ENCODE measurements at places on chromosomes 1 and 21.

DNA sequence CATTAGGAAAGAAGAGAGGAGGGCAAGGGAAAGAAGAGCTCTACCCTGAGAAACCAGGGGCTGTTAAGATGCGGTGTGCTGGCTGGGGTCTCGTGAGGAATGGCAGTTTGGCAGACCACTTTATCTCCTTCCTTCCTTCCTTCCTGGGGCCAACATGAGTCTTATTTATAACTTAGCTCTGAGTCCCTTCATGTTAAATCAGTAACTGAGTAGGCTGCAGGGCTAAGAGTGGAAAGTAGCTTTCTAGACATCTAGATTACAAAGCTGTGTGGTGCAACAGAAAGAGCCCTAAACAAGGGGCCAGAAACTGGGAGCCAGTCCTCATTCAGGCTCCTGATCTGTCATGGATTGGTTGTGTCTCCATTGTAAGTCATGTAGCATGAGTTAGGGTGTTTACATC lies 135.4 kb upstream of the DUSP10 start:
- no peak for DNase-seq

GRCh38 chr1:61318319-61319125 lies 236.2 kb downstream of the NFIA start:
- DNase-seq = no peak

GRCh38 chr21:39946199-39946598 lies 79.0 kb downstream of the PCP4 start:
- DNase-seq = no peak

GRCh38 chr1:81071072-81071858 lies 729.5 kb upstream of the ADGRL2 start:
- no peak for DNase-seq

DNA sequence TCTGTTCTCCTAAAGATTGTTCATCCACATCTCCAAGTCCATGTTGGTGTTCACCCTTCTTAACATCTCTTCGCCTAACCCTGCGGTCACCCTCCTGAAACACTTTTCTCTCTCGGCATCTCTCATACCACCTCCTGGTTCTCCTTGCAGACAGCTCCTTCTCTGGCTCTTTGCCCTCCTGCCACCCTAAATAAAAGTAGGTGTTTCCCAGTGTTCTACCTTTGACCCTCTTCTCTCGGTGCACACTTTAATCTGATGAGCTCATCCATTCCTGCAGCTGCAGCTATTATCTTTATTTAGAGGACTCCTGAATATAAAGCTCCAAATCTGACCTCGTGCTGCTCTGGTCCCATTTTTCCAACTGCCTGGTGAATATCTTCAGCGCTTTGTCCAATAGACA lies 126.9 kb downstream of the TMEM53 start:
- no peak for DNase-seq

GRCh38 chr1:172201572-172201971 lies 218.9 kb upstream of the C1orf105 start:
- DNase-seq = no peak

DNA sequence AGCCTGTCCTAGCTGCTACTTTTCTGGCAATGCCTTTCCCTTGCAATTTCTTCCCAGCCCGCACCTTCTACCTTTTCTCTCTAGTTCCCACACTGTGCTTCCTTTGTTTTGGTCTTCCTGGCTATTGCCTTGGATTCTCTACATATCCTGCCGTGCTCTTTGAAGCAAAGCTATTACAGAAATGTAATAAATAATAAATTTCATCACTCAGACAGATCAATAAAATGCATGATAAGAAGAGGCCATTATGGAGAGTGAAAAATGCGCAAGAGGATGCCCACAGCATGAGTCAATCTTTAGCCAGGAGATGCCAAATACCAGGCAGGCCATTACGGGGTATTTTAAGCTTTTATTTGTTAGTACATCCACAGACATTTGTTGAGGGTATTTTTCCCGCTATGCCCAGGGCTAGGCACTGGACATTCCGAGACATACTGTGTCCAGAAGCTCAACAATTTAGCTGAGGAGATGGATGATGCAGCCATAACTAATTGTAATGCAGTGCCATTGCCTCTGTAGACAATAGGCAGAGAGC lies 163.6 kb downstream of the ST6GALNAC3 start:
- DNase-seq = no peak

- no peak for DNase-seq
Measured at GRCh38 chr1:185271921-185272320, 45.1 kb downstream of the IVNS1ABP start.

DNA sequence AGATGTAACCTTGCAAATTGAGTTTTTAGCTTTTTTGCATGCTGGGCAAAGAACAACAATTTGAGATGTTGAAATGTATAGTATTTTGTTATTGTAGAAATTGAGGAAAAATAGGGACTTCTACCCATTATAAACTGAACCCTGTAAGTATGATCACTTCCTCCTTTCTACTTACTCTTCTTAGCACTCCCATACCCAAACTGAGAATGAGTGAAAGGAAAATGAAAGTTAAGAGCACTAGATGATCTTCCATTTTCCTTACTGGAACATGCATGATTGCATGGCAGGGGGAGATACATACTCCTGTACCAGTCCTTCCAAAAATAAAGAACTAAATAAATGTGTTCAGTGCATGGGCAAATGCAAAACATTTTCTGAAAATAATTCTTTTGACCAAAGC lies 107.4 kb upstream of the KIAA1614 start:
- no peak for DNase-seq

DNA sequence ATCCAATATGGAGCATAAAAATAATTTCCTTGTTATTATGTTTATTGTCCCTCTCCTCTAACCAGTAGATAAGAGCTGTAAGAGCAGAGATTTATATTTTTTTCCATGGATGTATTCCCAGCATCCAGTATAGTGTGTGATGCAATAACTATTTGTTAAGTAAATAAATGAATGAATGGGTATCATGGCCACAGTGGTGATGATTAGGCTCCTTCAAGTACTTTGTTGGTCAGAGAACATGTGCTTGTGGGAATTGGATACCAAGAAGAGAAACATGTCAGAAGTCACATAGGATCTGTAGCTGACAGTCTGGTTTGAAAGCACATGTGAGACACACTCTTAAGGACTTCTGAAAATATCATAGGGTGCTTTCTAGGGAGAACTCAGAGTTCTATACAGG lies 588.5 kb downstream of the AGBL4 start:
- DNase-seq = no peak

DNA sequence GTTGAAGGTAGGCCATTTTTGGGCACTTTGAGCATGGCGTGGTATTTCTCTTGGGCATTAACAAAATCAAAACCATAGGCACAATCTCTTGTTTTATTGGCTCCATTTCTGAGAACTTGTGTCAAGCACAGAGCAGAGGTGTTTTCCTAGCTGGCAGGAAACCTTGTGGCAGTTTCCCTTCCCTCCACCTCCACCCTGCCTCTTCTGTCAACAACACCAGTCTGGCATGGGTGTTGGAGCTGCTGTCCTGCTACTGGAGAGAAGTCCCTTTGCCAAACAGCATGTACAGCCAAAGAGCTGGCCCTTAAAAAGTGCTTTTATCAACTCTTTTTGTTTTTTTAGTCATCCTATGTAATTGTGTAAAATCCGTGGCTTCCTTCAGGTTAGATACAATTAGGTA lies 16.0 kb downstream of the ATP1A1 start:
- no peak for DNase-seq

- DNase-seq = no peak
Measured at GRCh38 chr1:36097693-36098585, 9.2 kb downstream of the ADPRS start.

DNA sequence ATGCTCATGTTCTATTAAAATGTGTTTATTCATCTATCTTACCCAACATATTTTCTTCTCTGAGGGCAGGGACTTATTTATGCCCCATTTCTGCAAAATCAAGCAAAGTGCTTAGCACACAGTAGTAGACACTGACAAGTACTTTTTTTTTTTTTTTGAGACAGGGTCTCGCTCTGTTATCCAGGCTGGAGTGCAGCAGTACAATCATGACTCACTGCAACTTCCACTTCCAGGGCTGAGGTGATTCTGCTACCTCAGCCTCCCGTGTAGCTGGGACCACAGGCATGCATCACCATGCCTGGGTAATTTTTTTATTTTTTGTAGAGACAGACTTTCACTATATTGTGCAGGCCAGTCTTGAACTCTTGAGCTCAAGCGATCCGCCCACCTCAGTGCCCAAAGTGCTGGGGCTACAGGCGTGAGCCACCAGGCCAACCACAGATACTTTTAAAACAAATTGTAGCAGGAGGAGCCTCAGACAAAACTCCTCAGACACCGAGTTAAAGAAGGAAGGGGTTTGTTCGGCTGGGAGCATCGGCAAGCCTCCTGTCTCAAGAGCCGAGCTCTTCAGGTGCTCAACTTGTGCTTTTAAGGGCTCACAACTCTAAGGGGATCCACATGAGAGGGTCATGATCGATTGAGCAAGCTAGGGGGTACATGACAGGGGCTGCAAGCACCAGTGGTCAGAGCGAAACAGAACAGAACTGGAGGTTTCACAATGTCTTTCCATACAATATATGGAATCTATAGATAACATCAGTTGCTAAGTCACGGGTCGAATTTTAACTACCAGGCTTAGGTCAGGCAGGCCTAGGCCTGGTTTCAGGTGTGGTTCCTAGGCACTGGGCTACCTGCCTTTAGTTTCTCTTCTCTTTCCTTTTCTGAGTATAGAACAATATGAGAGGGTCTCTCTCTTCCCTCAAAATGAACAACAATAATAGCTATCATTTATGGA lies 5.7 kb upstream of the TMEM167B start:
- DNase-seq = no peak

DNA sequence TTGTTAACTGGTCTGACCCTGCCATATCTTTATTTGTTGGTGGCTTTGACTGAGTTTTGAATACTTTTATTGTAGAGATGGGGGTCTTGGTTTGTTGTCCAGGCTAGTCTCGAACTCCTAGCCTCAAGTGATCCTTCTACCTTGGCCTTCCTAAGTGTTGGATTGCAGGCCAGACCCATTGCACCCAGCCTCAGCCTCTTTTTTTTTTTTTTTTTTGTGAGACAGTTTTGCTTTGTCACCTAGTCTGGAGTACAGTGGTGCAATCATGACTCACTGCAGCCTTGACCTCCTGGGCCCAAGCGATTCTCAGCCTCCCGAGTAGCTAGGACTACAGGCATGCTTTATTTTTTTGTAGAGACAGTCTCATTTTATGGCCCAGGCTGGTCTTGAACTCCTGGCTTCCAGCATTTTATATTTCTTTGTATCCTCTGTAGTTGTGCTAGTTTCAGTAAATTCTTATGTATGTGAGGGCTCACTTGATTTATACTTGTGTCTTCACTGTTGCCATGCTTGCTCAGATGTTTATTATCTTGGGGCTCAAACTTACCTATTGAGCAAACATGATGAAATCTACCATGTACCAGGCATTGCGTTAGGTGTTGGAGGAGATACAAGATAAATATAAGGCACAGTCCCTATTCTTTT lies 24.1 kb downstream of the THRAP3 start:
- DNase-seq = no peak

DNA sequence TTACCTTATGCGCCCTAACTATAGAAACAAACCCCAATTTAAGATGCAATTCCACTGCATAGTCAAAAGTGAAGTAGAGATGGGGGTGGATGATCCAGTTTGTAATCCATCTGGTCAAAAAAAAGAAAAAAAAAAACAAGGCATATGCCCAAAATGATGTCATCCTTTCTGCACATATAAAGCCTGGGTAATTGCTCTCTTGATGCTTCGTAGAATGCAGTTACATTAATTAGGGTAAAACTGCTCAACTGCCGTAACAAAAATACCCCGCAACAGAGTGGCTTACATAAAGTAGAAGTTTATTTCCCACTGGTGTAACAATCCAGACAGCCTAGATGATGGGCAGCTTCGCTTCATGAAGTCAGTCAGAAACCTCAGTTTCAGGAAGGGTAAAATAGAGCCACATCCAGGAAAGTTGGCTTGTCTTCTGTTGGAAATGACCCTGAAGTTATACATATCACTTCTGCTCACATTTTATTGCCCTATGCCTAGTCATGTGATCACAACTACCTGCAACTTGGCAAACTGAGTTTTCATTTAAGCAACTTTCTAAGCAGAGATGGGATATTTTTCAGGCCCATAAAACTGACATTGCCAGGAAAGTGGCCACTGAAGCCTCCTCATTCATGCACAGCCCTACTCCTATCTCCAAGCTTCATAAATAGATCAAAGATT lies 221.7 kb downstream of the C1orf94 start:
- DNase-seq = no peak

- DNase-seq = no peak
Measured at GRCh38 chr1:145824499-145824842, 471 bp downstream of the POLR3C start.

DNA sequence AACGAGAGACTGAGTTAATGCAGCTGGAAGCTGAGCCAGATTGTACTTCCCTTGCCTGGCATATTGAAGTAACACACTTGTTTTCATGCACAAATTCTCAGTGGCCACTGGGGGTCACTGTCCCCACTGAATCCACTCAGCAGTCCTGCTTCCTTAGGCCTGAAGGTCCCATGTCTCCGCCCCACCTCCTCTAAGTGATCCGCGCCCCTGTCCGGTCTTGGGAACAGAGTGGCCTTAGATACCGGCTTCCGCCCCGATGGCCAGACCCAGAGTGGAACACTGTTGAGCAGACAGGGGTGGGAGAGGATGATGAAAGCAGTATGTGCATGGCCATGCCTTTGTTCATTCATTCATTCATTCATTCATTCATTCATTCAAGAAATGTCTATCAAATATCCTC lies 34.8 kb downstream of the CHAF1B start:
- DNase-seq = peak; percentile 82

GRCh38 chr1:225767634-225768540 lies 9.7 kb upstream of the SRP9 start:
- no peak for DNase-seq

DNA sequence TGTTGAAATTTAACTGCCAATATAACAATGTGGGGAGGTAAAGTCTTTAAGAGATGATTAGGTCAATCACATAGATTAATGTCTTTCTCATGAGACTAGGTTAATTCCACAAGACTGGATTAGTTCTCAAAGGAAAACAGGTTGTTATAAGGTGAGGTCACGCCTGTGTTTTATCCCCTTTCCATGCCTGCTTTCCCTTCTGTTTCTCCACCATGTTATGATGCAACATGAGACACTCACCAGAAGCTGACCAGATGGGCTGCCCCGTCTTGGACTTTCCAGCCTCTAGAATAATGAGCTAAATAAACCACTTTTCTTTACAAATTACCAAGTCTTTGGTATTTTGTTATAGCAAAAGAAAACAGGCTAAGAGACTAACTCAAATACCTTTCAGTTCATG lies 70.8 kb downstream of the DDAH1 start:
- DNase-seq = no peak

GRCh38 chr1:244354810-244355278 lies 96.9 kb downstream of the ADSS2 start:
- no peak for DNase-seq

DNA sequence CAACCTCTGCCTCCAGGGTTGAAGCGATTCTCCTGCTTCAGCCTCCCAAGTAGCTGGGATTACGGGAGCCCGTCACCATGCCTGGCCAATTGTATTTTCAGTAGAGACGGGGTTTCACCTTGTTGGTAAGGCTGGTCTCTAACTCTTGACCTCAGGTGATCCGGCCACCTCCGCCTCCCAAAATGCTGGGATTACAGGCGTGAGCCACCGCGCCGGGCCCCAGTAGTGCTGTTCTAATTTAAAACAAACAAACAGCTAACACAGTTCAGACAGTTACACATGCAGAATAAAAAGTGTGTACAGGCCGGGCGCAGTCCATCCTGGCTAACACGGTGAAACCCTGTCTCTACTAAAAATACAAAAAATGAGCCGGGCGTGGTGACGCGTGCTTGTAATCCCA lies 35.6 kb upstream of the OPRD1 start:
- DNase-seq = no peak

- no peak for DNase-seq
Measured at GRCh38 chr1:162663086-162663485, 30.8 kb downstream of the DDR2 start.
